Psoas muscle (tissue), 8 donors: ENCODE measurements at places on chromosomes 2 and 18.

DNA sequence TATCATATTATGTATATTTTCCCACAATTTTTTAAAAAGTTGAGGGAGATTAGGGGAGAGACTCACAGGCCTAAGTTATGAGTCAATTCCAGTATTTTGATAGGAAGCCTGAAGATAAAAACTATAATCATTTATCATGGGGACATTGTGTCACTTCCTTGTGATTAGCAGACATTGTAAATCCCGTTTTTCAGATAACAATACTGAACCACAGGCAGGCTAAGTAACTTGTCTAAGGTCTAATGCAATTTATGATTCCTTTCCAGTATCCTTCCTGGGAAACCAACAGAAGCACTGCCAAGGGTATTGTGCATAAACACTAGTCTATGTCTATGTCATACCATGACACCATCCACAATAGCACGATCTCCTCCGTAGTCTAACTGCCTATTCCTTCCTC, 235.2 kb upstream of the PIK3C3 start:
- no peak for DNase-seq

DNA sequence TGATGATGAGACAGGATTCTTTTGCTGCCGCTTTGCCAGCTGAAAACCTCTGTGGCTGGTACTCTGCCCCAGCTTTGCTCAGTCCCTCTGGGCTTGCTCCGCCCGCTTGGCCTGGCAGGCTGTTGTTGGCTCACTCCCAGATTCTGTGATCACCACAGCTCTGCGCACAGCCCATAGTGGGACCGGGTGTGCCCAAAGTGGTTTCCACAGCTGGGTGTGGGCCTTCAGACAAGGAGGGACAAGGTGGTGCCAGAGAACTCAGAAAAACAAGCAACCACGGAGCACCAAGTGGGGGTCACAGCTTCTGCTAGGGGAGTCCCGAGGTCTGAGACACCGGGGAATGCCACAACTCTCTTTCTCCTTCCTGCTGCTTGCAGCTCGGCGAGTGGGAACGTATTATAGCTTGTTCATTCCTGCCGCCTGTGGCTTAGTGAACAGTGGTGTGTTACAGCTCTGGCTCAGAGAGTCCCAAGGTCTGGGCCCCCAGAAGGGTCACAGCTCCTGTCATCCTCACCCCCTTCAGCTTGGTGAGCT, 9.2 kb upstream of the KYNU start:
- peak; percentile 69 for DNase-seq

- no peak for DNase-seq
These were observed 34.9 kb upstream of the APCDD1 start for GRCh38 chr18:10419420-10420103.

- no peak for DNase-seq
These were observed 2.1 kb downstream of the CTDP1 start for GRCh38 chr18:79681484-79682387.

DNA sequence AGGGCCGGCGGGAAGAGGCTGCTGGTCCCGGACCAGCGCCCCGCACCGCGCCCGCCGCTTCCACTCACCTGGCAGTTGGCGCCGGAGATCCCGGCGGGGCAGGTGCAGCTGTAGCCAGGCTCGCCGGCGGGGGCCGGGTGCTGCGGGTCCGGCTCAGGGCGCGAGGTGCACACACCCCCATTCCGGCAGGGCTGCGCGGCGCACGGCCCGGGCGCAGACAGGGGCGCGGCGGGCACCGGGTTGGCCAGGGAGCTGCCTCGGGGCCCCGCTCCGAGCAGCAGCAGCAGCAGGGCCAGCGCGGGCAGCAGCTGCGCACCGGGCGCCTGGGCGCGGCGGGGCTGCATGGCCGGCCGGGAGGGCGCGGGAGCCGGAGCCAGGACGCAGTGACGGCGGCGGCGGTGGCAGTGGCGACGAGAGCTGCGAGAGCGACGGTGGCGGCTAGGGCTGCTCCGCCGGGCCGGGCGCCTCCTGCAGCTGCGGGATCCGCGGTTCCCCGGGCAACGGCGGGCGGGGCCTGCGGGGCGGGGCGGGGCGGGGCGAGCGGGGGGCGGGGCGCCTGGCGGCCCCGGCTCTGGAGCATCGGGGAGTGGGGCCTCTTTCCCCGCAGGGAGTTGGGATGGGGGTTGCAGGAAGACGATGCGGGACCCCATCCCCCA, at the start of gene DNER:
DNER (minus strand) TSS at position 476 of the 656 bp plus-strand sequence; CDS start at position 344, 132 bp downstream.
- DNase-seq, result peak; percentile 35

- no peak for DNase-seq
These were observed 590.2 kb downstream of the ARHGAP15 start for GRCh38 chr2:143719406-143719805.

DNA sequence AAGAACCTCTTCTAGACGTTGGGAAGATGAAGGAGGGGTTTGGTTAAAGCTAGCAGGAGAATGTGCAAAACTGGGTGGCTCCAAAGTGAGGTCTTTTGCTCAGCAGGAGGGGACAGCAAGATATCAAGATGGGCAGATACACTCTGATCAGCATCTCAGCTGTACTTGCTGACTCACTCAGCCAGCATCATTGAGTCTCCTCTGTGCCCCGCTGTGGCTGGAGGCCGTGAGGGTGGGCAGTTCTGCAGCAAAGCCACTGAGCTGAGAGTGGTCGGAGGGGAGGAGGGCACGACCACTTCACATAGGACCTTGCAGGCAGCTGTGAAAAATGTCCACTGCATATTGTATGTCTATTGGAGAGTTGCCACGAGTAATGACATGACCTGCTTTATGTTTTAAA, 152.0 kb downstream of the CAPN13 start:
- DNase-seq, result no peak

- no peak for DNase-seq
These were observed 11.0 kb downstream of the GORASP2 start for GRCh38 chr2:170940066-170940465.

DNA sequence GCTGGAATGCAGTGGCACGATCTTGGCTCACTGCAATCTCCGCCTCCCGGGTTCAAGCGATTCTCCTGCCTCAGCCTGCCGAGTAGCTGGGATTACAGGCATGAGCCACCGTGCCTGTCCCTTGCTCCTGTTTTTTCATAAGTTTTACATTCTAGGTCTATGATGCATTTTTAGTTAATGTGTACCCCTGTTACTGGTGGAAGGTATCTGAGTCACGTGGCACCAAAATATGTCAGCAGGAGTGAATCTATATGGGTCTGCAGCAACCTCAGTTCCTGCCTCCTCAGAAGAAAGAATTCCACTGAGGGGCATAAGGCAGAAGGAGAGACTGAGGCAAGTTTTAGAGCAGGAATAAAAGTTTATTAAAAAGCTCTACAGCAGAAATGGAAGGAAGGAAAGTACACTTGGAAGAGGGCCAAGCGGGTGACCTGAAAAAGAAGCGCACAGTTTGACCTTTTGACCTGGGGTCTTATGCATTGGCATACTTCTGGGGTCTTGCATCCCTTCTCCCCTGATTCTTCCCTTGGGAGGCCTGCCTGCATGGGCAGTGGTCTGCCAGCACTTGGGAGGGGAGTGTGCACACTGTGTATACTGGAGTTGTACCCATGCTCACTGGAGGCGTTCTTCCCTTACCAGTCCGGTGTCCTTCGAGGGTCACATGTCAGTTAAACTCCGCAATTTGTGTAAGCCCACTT, 1.1 kb upstream of the MFSD2B start:
- DNase-seq, result no peak

DNA sequence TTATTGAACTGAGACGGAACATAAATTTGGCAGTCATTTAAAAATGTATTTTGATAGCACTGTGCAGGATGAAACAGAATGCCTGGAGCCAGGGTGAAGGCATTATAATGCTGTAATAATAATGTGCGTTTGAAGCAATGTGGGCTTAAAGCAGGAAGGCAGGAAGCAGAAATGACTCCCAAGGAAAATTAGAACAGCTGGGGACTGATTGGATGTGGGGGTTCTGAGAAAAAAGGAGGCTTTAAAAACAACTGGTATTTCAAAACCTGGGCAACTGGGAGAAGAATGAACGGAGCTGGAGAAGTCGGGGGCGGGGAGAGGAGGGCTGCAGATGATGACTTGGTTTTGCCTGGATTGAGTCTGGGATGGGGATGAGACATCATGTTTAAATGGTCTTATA, 12.6 kb downstream of the FAM124B start:
- DNase-seq, result no peak

- no peak for DNase-seq
These were observed 39.3 kb upstream of the PROKR1 start for GRCh38 chr2:68604077-68604476.

DNA sequence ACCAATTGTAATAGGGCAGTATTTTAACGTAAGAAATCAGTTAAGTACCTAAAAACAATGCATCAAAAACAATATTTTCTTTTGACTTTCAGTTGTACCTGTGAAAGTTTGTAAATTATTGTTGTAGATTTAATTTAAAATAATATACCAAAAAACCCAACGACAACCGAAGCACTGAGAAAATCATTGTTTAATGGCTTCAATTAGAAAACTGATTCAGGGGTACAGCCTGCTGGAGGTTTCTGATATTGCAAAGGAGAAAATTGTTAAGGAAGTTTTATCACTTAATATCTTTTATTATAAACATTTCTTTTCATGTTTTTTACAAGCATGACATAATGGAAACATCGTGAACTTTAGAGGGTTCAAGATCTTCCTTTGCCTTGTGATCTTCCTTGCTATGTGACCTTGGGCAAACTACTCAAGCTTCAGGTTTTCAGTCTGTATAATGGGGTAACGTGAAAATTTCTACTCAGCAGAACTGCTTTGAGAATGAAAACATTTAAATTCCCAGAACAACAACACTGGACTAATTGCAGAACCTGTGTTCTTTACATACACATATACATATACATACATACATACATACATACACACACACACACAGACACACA, 76.3 kb upstream of the GLS start:
- no peak for DNase-seq

GRCh38 chr2:160390544-160391455, 102.8 kb downstream of the RBMS1 start:
- no peak for DNase-seq

- no peak for DNase-seq
These were observed 249.8 kb downstream of the ACKR3 start for GRCh38 chr2:236819275-236820002.

DNA sequence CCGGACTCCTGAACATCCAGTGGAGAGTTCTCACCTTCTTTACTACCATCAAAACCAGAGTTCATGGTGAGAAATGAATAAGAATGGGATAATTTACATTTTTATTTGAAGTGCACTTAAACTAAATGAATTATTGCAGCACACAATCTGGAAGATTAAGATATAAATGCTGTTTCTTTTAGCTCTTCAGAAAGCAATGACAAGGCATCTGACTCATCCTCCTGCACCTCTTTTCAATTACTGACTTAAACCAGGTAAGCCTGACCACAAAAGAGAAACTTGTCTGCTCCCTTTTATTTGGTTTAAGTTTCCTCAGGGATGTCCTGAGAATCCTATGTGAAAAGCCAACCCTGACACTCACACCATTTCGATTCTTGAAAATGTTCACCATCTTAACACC, 720 bp upstream of the DSC2 start:
- DNase-seq, result no peak

GRCh38 chr2:5911718-5912117, 219.5 kb downstream of the SOX11 start:
- no peak for DNase-seq
